ENCODE measurements at places on chromosomes 5 and 9. TPM values are rescaled to one million over a fixed set of nuclear protein-coding genes. Genes with fewer than 3 reads are reported as not detected.

OCLN gene
- 0.53 TPM for total RNA-seq

C9orf43 gene
- 0.13 TPM for total RNA-seq

MROH2B gene
- not detected for total RNA-seq

DNAH5 gene
- total RNA-seq = 1.1 TPM

KIF24 gene
- total RNA-seq = 3.1 TPM

Measured in mammary microvascular endothelial cell (primary cell).